Fibroblast of skin of abdomen (primary cell): ENCODE measurements at places on chromosomes 7 and 10.

DNA sequence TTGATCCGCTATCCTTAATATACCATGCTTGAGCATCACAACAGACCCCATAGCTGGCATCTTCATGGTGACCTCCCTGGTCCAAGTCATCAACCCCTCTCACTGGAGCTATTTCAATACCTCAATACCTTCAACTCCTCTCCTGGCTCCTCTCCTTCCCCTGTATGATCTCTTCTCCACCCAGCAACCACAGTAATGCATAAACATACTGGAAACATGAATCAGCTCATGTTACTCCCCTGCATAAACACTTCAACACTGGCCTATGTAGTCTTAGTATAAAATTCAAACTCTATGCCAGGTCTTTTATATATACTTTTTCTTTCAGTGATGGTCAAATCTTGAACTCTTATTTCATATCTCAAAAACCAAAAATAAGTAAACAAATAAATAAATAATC lies 31.8 kb upstream of the TMEM273 start:
- DNase-seq, result peak; percentile 38

- no peak for DNase-seq
These were observed 45.5 kb downstream of the DPYSL4 start for GRCh38 chr10:132232023-132232951.

- DNase-seq, result no peak
These were observed 237.4 kb downstream of the PCLO start for GRCh38 chr7:82925331-82925730.

DNA sequence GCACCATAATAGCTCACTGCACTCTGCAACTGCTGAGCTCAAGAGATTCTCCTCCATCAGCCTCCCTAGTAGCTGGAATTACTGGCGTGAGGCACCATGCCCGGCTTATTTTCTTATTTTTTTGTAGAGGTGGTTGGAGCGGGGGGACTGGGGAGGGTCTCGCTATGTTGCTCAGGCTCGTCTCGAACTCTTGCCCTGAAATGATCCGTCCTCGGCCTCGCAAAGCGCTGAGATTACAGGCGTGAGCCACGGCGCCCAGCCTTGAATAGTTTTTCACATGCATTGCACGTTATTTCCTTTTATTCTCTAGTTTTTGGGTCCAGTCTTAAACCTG lies 526 bp upstream of the LAMTOR4 start:
- DNase-seq, result no peak

DNA sequence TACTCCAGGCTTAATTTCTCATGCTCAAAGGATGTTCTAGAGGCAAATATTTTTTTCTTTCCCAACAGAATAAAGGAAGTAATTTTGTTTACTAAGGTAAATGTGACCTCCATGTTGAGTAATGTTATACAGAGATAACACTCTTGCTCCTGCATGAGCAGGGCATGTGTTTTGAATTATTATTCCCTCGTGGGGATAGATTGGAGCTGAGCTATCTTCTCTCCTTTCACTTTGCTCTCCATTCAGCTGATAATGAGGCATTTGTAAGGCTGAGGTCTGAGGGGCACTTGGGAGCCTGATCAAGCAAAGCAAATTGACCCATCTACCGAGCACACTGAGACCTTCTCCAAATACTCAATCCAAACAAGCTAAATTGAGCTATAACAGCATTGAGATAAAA lies 50.7 kb upstream of the GHITM start:
- DNase-seq, result no peak

- no peak for DNase-seq
These were observed 55.7 kb upstream of the CDK1 start for GRCh38 chr10:60722623-60723022.

- DNase-seq, result no peak
These were observed 97.3 kb downstream of the WNT2 start for GRCh38 chr7:117225536-117225935.

DNA sequence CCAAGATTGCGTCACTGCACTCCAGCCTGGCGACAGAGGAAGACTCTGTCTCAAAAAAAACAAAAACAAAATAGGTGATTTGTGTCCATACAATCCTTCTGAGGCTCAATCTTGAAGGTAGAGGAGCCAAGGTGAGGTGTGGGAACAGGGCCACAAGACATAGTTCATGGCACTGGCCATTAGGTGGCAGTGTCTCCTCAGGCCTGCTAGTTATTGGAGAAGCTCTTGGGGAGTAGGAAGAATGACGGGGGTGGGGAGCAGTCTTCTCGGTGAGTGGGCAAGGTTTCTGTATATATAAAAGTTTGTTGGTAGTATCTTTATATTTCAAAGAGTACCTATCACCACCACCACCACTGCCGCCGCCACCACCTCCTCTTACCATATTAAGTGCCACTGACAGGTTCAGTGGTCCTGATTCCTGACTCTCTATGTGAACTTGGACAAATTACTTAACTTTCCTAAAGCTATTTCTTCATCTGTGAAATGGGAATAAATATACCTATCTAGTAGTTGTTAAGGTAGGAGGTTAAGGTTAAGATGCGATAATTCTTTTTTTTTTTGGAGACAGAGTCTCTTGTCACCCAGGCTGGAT lies 24.0 kb downstream of the CCSER2 start:
- DNase-seq, result peak; percentile 60

GRCh38 chr7:1662101-1662500 lies 8.0 kb upstream of the ELFN1 start:
- no peak for DNase-seq

DNA sequence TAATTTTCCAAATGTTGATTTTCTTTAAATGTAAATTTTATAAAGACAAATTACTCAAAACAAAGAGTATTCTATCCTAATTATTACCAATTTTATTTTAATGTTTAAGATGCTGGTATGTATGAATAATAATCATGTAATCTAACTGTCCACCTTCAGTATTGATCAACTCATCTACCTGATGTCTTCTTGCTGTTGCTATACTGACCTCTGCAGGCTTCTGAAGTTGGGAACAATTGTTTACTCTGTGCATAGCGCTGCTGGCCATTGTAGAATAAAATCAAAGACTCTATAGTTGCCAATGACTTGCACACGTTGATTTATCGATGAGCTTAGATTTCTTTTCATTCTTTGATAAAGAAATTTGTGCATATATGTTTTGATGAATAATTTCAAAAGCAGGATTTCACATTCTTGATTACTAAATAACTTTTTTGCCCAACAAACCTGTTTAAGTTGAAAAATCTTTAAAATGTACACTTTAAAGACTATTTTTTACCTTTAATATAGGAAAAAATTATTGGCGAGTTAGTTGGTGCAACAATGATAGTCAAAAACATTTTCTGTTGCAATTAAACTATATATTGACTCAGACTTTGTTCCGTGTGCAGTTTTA lies 282.3 kb downstream of the TFEC start:
- peak; percentile 21 for DNase-seq

GRCh38 chr10:26780793-26781601 lies 79.8 kb downstream of the ABI1 start:
- DNase-seq, result peak; percentile 90

DNA sequence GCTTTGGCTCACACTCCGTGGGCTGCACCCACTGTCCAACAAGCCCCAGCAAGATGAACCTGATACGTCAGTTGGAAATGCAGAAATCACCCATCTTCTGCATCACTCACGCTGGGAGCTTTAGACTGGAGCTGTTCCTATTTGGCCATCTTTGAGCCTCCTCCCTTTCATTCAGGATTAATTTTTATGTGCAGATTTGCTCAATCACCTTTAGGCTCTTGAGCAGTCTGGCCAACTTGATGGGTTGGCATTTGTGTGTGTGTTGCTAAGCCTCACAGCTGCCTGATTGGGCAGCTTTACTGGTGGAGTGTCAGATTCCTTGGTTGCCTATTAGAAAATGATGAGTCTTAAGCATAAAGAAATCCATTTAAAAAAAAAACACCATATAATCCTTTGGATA lies 236.1 kb downstream of the KIF20B start:
- DNase-seq, result no peak
